Right atrium auricular region (tissue), 2 donors: ENCODE measurements at places on chromosomes 12 and 14. TPM values are rescaled to one million over a fixed set of nuclear protein-coding genes. Genes with fewer than 3 reads are reported as not detected.
A peak's percentile ranks its signal among the peaks of the same experiment; 100 is the strongest.

Gene C12orf50
- not detected for total RNA-seq

Gene MSRB3
- total RNA-seq = 98.3 TPM

Gene TMPRSS12
- not detected for total RNA-seq

Gene CIDEB
- total RNA-seq = 2.0 TPM

Gene TRPV4
- total RNA-seq = 0.90 TPM

Gene AJUBA
- total RNA-seq = 24.6 TPM

Gene RNASE2
- 2.9 TPM for total RNA-seq

Gene SNRPF
- total RNA-seq = 3.4 TPM

Gene SLC25A47
- not detected for total RNA-seq

- H3K4me1 ChIP-seq = peaks cover 22% of the 10 kb centered on the region
- H3K4me3 ChIP-seq = no peak overlapping the region
- H3K27ac ChIP-seq = no peak overlapping the region
- peak; percentile 56 for DNase-seq
- peaks cover 14% of the 10 kb centered on the region for H3K36me3 ChIP-seq
- H3K27me3 ChIP-seq = no peaks in the 10 kb centered on the region
These were observed 5.4 kb upstream of the GPX2 start for GRCh38 chr14:64947710-64948611.

- peak overlapping the region; percentile 99 for H3K27ac ChIP-seq
- H3K36me3 ChIP-seq = peaks cover 11% of the 10 kb centered on the region
- no peaks in the 10 kb centered on the region for H3K4me1 ChIP-seq
- peak overlapping the region; percentile 80 for H3K4me3 ChIP-seq
These were observed 790 bp downstream of the GTF2A1 start for GRCh38 chr14:81219759-81220579.

GRCh38 chr12:51011955-51012354 is 14.2 kb downstream of the SLC11A2 start:
- H3K4me1 ChIP-seq = no peaks in the 10 kb centered on the region
- no peaks in the 10 kb centered on the region for H3K27me3 ChIP-seq
- peaks cover 12% of the 10 kb centered on the region for H3K36me3 ChIP-seq
- no peak overlapping the region for H3K4me3 ChIP-seq

DNA sequence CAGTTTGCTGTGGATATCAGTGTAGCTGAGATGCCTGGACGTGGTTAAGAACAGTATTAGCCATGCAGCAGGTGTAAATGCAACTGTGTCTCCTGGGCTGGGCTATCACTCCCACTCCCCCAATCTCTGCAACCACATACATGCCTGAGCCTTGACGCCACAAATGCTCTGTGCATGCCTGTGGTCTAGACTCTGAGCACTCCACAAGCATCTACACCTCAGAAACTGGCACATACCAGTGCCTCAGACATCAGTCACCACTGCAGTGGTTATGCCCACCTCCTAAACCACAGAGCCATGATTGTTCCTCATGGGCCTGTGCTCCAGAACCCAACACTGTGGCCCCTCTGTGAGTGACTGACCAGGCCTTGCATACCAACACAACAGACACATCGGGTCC is 226.8 kb upstream of the ALG10 start:
- H3K4me3 ChIP-seq = no peak overlapping the region
- no peak overlapping the region for H3K27ac ChIP-seq
- H3K36me3 ChIP-seq = no peaks in the 10 kb centered on the region
- H3K27me3 ChIP-seq = no peaks in the 10 kb centered on the region

DNA sequence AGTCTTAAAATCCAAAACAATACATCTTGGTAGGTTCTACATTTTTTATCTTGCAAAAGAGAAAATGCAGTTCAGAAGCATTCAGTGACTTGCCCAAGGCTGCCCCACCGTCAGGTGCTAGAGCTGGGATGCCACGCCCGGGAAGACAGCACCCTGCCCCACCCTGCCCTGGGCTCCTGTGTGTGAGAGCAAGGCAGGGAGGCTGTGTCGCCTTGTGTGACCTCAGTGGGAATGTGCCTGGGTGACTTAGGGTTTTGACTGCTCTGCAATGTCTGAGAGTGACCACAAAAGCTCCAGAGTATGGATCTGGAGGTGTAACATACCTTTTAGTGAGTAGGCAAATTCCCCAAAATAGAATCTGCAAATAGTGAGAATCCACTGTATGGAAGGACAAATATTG is 60.0 kb downstream of the AACS start:
- H3K27ac ChIP-seq = no peak overlapping the region
- H3K4me1 ChIP-seq = no peaks in the 10 kb centered on the region
- no peaks in the 10 kb centered on the region for H3K27me3 ChIP-seq
- H3K36me3 ChIP-seq = no peaks in the 10 kb centered on the region
- no peak for DNase-seq

DNA sequence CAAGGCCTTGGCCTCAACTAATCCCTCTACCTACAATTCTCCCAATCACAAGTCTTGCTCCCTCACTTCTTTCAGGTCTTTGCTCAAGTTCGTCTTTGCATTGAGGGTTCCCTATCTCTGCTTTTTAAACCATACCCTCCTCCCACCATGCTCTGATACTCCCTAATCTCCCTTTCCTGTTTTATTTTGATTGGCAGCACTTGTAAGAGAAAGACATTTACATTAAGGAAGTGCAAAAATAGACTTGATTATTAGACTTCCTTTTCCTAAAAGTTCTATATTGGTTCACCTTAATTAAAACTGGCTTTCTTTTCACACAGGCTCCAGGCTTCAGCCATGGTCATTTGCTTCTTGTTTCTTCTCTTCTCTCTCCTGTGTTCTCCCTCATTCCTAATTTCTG is 18.3 kb upstream of the WIF1 start:
- no peak overlapping the region for H3K27ac ChIP-seq
- DNase-seq = no peak
- no peak overlapping the region for H3K4me3 ChIP-seq
- H3K36me3 ChIP-seq = no peaks in the 10 kb centered on the region
- no peaks in the 10 kb centered on the region for H3K27me3 ChIP-seq
- no peaks in the 10 kb centered on the region for H3K4me1 ChIP-seq

DNA sequence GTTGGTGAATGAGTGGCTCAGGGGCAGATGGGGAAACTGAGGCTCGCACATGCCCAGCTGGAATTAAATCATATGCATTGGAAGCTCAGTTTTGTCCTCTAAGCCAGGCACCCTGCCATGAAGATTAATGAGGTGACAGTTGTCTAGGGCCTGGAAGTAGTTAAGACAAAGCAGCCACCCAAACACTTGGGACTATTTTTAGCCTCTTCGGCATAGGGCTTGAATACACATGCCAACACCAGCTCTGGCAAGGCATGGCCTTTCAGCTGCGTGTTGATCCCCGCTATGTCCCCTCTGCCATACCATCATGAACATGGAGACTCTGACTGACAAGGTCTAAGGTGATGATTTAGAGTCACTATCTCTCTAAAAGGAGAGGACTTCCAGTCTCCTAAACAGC is 250.2 kb downstream of the KSR2 start:
- DNase-seq = no peak

DNA sequence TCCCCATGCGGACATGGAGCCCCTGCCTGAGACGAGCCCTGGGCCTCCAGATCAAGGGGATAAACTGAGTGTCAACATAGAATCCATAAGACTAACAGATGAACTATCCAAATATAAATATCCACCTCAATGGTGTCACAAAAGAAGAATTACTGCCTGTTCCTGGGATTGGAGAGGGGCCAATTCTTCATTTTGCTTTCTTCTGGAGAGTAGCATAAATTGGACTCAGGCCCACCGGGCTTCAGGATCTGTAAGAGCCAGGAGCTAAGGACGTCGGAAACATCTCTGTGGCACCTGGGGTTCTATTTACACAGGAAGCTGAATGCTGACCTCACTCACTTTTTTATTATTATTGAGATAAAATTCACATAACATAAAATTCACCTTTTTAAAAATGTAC is 408.2 kb upstream of the CCDC196 start:
- no peak for DNase-seq
- H3K36me3 ChIP-seq = no peaks in the 10 kb centered on the region
- no peaks in the 10 kb centered on the region for H3K4me1 ChIP-seq
- H3K27me3 ChIP-seq = no peaks in the 10 kb centered on the region
- H3K4me3 ChIP-seq = no peak overlapping the region

DNA sequence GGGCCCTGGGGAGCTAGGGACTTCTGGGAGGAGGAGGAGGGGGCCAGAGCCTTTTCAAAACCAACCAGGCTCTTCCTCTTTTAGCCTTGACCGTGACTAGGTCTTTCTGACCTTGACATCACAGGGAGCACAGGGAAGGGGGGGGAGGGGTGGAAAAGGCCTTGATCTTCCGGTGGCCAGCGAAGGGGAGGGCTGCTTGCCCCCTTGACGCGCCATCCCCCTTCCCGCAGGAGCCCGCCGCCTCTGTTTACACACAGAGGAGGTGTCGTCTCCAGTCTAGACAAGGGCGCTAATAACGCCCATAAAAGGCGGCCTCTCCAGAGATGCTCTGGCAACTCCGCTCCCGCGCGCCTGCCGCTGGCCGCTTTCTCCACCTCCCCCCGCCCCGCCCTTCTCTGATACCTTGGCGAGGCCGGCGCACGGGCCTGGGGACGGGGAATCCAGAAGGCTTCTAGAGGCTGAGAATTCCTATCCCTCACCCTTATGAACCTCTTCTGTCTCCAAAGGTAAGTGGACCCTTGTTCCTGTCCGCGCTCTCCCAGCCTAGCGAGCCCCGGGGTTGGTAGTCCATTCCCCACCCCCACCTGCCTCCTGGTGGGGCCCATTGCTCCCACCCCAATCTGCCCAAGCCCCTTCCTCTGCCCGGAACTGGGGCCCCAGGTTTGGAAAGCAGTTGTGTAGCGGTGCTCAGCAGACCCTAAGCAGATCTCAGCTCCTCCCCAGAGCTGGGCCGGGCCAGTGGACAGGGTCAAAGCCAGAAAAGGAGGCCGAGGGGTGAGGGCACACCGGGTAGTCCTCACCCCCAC is 4.9 kb upstream of the HOXC12 start:
- H3K36me3 ChIP-seq = no peaks in the 10 kb centered on the region
- no peak for DNase-seq

- DNase-seq = no peak
- no peak overlapping the region for H3K4me3 ChIP-seq
- H3K27ac ChIP-seq = no peak overlapping the region
- H3K27me3 ChIP-seq = no peaks in the 10 kb centered on the region
- H3K36me3 ChIP-seq = no peaks in the 10 kb centered on the region
These were observed 968.5 kb downstream of the AACS start for GRCh38 chr12:126033751-126034150.

GRCh38 chr14:86357876-86358275 is 827.9 kb downstream of the FLRT2 start:
- no peak overlapping the region for H3K4me3 ChIP-seq
- no peak overlapping the region for H3K27ac ChIP-seq
- H3K27me3 ChIP-seq = no peaks in the 10 kb centered on the region
- no peak for DNase-seq
- no peaks in the 10 kb centered on the region for H3K36me3 ChIP-seq

GRCh38 chr14:70361893-70362292 is 2.4 kb upstream of the COX16 start:
- no peaks in the 10 kb centered on the region for H3K27me3 ChIP-seq
- H3K4me1 ChIP-seq = no peaks in the 10 kb centered on the region
- no peak overlapping the region for H3K27ac ChIP-seq
- DNase-seq = no peak

GRCh38 chr12:82325540-82326336 is 32.4 kb downstream of the CCDC59 start:
- no peak overlapping the region for H3K4me3 ChIP-seq
- no peaks in the 10 kb centered on the region for H3K27me3 ChIP-seq
- DNase-seq = no peak
- H3K27ac ChIP-seq = no peak overlapping the region
- no peaks in the 10 kb centered on the region for H3K36me3 ChIP-seq
